T follicular helper cell (primary cell): ENCODE measurements at places on chromosomes 1 and 21.

GRCh38 chr1:27804791-27805190, 25.8 kb upstream of the PPP1R8 start:
- DNase-seq: no peak

- DNase-seq: no peak
Measured at GRCh38 chr1:197320991-197321531, 53.0 kb downstream of the CRB1 start.

- no peak for DNase-seq
Measured at GRCh38 chr1:41639332-41639936, 155.0 kb upstream of the EDN2 start.

DNA sequence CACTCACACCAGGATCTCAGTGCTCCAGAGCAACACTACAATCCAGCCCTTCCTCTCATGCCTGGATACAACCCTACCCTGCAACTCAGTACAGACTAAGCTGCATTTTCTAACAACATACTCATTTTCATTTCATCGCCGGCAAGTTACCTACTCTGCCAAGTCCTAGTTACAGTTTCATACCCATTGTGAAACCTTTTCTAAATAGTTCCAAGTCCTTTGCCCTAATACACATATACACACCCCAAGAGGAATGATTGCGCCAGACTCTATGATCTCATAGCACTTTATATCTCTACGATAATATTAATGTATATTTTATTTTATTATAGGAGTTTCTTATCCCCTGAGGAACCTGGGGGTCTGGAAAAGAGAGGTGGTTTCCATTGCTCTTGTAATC, 122.4 kb downstream of the LMX1A start:
- DNase-seq: no peak

- no peak for DNase-seq
Measured at GRCh38 chr1:81410941-81411340, 389.8 kb upstream of the ADGRL2 start.

GRCh38 chr21:24369278-24369677, 1238.0 kb downstream of the MRPL39 start:
- no peak for DNase-seq

GRCh38 chr1:156217871-156218270, 5.1 kb downstream of the PMF1 start:
- no peak for DNase-seq

- DNase-seq: no peak
Measured at GRCh38 chr1:185895208-185895900, 161.2 kb downstream of the HMCN1 start.

GRCh38 chr1:113999799-114000198, 20.5 kb downstream of the OLFML3 start:
- no peak for DNase-seq

DNA sequence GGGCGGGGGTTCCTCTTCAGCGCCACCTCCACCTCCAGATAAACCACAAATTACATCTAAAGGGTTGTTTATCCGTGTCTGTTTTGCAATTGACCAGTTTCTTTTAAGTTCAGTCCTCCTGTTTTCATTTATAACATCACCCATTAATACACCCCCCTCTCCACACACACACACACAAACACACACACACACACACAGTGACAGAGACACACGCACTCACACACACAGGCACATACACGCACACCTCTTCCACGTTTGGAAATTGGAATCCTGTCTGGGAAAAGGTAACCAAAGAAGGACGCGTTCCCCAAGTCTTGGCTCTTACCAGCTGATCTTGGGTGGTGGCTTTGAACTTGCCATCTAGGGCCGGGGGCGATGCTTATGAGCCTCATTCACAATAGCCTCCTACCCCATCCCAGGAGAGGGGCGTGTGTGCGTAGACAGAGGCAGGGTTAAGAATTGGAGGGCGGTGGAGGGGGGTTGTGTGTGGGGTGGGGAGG, 442 bp upstream of the CSMD2 start:
- no peak for DNase-seq
